ENCODE measurements at places on chromosomes 5 and 9. TPM values are rescaled to one million over a fixed set of nuclear protein-coding genes. Genes with fewer than 3 reads are reported as not detected.

AQP3 gene
- total RNA-seq = 2.3 TPM

ADGRD2 gene
- total RNA-seq = not detected

GDA gene
- not detected for total RNA-seq

MYO10 gene
- total RNA-seq = 19.0 TPM

Measured in myometrial cell (primary cell).